ENCODE measurements at places on chromosomes 13 and 19.

- no peak for DNase-seq
These were observed 1.0 kb downstream of the DCLK1 start for GRCh38 chr13:36130193-36130551.

DNA sequence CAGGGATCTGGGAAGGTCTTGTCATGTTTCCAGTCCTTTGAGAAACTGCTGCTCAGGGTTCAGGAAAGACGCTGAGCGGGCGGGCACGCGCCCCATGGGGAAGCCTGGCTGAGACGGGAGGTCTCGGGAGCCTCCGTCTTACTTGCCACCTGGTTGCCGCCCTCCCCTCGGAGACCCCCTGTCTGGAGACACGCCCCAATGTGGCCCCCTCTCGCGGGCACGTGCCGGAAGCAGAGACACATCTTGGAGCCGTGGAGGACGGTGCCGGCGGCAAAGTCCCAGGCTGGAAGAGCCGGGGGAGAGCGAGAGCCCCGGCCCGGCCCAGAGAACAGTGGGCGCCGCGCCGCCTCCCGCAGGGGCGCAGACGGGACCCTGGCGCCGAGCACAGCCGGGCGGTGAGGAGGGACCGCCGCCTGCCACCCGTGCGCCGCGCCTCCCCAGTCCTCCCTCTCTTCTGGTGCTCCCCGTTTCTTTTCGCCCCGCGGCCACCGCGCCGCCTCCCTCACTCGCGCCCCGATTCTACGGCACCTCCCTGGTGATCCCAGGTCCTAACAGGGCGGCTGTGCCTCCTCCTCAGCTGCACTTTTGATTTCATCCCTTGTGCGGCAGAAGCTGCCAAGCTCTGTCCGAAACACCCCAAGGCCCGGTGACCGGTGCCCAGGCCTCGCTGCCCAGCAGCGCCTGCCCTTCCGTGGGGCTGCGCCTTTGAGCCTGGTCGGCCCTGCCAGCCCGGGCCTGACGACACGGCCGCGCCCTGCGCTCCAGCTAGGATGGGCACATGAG lies 15.5 kb downstream of the GJB2 start:
- no peak for DNase-seq

GRCh38 chr19:45280471-45280961 lies 29.4 kb downstream of the MARK4 start:
- DNase-seq, result no peak

DNA sequence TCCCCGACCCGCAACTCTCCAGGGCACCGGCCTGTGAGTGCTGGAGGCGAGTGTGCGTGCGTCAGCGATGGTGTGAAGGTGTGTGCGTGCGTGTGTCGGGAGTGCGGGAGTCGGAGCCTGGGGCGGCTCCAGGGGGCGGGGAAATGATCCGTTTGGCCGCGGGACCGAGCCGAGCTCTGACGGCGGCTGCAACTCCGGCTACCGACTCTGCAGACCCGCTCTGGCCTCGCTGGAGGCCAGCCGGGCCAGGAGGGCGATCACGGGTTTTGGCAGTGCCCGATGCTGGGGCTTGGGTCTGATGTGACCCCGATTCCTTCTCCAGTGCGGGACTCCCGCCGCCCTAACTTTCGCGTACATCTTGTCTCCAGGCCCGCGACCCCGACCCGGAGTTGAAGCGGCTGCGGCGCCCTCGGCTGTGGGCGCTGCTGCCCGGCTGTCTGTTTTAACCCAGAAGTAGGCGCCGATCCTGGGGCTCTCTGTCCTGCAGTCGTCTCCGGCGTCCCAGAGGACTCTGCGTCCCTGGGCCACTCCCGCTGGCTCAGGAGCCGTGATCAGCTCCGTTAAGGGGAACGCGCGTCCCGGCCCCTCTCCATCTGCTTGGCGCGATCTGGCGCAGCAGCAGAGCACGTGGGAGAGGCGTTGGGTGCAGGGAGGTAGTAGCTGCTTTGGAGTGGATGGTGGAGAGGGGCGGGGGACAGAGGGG lies 1.2 kb downstream of the CHST8 start:
- no peak for DNase-seq

DNA sequence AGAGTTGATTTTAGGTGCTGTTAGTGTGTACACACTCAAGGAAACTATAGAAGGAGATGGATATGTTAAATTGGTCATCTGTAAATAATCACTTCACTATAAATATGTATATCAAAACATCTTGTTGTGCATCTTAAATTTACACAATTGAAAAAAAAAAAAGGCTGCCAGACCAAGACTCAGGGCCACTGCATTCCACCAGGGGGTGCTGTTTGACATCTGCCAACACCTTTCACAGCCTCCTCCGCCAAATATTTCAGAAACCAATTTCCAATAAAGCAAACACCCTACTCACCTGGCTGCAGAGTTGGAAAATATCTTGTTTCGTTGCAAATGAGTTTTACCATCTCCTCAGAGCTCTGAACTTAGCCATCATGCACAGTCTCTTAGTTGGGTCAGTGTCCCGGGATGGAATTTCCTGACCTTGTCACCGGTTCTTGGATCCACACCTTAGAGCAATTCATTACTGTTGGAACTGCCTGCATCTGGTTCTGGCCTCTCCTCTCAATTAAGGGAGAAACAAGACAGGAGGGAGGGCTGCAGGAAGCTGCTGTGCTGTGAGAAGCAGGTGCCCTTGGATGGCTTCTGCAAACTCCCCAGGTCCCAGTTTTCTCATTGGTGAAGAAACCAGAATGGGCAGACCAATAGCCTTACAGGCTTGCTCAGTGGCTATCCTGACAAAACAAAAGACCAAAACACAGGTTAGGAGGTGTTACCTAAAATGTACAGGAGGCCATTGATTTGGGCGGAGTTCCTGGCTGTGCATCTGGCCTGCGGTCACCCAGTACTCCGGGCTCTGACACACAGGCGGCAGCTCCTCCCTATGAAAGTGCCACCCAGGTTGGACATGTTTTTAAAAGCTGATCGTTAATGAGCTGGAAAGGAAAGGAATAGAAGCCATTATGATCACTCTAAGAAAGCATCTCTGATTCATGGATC lies 746.6 kb downstream of the UQCRFS1 start:
- peak; percentile 20 for DNase-seq

DNA sequence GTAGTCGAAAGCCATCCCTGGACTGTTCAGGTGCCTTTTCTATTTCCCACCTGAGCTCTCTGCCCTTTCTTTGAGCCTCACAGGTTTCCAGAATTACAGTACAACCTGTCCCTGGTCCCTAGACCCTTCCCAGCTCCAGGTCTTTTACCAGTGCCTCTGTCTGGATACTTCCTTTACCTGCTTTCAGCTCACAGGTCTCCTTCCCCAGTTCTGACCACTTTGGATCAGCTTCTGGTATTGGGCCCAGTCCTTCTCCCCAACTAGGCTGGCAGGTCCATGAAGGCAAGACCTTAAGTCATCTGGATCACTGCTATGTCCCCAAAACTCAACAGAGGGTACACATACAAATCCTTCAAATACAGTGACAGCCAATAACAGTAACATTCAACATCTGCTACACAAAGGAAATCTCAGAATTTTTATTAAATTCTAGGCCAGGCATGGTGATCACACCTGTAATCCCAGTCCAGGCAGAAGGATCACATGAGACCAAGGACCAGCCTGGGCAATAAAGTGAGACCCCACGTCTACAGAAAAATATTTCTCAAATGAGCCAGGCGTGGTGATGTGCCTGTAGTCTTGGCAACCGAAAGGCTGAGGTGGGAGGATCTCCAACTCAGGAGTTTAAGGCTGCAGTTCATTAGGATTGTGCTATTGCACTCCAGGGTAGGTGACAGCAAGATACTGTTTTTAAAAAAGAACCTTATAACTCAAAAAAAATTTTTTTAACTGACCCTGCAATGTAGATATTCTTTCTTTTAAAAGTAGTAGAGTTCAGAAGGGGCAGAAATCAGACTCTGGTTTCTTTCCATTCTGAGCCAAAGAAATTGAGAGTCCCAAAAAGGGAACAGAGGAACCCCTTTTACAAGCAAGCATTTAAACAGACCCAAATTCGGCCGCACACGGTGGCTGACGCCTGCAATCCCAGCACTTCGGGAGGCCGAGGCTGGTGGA lies 1.3 kb downstream of the RPS16 start:
- DNase-seq, result no peak

DNA sequence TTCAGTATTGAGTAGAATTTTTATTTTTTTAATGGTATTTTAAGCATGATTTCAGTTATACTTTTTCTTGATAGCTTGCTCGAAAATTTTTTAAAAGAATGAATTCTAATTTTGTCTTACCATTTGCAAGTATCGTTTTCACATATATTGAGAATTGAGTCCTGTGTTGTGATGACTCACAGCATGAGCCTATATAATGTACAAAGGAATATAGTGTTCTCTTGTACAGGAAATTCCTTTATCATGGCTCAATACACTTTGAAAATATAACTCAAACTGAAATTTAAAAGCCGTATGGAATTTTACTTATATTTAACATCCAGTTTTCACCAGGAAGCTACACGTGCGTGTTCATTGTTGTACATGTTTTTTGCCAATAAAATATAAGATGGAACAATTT lies 161.1 kb upstream of the TMTC4 start:
- no peak for DNase-seq

GRCh38 chr19:14000691-14001375 lies 5.3 kb downstream of the RFX1 start:
- DNase-seq, result no peak

GRCh38 chr13:112575675-112576074 lies 12.3 kb downstream of the TUBGCP3 start:
- peak; percentile 8 for DNase-seq

DNA sequence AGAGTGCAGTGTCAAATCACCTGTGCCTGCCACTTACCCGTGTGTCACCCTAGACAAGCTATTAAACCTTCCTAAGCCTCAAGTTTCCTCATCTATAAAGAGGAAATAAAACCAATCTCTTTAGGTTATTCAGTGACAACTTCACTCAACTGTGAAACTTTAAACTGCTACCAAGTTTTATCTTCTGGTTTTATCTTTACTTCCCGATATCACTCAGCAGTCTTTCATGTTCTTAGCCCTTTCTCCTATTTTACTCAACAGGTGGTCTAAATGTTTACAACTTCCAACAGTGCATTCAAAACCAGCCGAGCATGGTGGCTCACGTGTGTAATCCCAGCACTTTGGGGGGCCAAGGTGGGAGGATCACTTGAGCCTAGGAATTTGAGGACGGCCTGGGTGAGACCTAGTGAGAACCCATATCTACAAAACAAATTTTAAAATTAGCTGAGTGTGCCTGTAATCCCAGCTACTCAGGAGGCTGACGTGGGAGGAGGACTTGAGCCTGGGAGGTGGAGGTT lies 59.6 kb downstream of the GPALPP1 start:
- DNase-seq, result no peak

DNA sequence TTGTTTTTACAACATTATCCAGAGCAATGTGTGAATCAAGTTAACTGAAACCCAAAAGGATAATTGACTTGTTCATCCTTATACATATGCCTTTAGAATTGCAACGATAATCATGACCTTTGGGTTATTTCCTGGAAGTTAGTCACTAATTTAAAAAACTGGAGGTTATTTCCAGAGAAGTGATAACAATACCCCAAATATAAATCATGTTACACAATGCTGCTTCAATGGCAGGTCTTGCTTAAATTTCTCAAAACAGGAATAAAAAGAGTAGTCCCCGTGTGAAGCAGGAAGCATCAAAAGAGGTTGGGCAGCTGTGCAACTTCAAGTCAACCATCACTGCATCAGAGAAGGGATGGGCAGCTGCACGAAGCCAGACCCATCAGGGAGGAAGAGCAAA lies 134.4 kb downstream of the EFNB2 start:
- DNase-seq, result no peak

DNA sequence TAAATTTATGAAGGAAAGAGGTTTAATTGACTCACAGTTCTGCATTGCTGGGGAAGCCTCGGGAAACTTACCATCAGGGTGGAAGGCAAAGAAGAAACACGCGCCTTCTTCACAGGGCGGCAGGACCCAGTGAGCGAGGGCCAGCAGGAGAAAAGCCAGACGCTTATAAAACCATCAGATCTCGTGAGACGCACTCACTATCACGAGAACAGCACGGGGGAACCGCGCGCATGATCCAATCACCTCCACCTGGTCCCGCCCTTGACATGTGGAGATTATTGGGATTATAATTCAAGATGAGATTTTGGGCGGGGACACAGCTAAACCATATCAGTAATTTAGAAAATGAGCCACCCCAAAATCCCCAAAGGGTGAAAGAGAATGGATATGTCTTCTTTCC lies 187.1 kb downstream of the RAP2A start:
- no peak for DNase-seq

DNA sequence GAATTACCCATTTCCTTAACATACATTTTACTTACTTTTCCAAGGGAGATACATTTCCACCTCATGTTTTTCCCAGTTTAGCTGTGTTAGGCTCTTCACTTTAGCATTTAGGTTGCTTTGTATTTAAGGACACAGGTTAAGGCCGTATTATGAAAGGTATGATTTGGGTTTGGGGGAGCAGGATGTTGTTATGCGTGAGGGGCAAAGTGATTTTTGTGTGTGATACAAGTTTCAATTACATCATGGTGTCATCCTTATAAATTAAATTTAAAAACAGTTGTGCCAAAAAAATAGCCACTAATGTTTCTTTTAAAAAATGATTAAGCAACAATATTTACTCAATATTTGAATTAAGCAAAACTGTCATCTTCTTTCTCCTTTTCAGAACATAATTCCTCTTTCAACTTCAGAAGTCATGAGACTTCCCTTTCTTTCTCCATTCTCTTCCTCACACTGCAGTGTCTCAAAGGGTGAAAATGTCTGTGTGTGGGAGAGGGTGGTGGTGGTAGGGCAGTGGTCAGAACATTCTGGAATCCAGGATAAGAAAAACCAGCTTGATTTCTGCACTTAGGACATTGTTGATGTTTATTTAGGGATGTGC lies 126.2 kb downstream of the KCNRG start:
- DNase-seq, result no peak

GRCh38 chr19:28314287-28314686 lies 898.7 kb downstream of the UQCRFS1 start:
- peak; percentile 10 for DNase-seq

DNA sequence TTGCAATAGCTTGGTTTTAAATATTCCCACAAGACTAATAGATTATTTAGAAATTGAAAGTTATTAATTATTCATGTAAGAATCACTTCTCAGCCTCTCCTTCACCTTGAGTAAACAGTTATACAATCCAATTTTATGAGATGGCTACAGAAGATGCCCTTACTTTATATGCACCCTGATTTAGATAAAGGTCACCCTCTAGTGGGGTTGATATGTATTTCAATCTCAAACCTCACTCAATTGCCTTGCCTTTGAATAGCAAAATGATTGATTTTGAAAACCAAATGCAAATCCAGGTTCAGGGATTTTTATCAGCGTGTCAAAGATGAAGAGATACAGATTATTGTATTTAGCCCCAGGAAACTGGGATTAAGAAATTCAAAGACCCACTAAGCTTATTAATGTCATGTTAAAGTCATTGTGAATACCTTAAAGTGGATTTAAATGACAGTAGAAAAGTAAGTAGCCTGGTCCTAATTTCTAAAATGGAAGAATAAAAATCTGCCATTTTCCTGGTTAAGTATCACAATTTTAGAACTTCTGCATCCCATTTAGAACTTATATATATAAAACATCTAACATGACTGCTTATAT lies 305.1 kb downstream of the ITGBL1 start:
- peak; percentile 14 for DNase-seq

Data from astrocyte (in vitro differentiated cells and primary cell).